Breast epithelium (tissue), 4 donors: ENCODE measurements at places on chromosomes 5 and 9.
A peak's percentile ranks its signal among the peaks of the same experiment; 100 is the strongest.

- DNase-seq = no peak
- H3K4me1 ChIP-seq = no peaks in the 10 kb centered on the region
- no peaks in the 10 kb centered on the region for H3K27me3 ChIP-seq
- H3K27ac ChIP-seq = no peak overlapping the region
- no peak overlapping the region for H3K4me3 ChIP-seq
These were observed 78.5 kb upstream of the CACNA1B start for GRCh38 chr9:137798901-137799629.

DNA sequence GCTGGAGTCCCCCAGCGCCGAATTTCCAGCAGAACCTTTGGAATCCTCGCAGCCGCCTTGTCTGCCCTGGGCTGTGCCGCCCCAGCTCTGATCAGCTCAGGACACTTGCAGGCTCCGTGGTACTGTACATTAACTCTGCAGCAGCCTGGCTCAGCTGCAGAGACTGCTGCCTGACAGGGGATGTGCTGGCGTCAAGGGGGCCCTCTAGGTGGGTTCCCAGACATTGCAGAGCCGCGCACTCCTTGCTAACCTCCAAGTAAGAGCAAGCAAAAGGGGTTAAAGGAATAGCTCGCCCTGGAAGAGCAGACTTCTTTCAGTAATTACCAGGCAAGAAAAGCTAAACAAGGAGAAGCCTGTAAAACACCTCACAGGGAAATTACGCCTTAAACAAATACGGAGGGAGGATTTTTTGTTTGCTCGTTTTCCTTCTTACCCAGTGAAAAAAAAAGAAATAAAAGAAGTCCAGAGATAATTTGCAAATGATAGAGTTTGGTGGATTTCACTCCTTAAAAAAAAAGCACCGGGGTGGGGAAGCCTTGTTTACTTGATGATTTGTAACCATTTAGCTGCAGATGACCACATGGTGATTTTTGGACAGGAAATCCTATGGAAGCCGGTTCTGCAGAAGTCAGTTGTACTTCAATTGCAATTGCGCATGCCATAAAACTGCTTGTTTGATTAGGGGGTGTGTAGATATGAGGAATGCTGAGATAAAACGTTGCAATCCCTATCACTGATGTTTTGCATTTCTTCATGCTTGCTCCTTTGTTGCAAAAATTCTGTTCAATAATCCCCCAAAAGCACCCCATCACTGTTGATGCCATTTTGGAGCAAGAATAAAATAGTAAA is 305.8 kb downstream of the PDE4D start:
- H3K36me3 ChIP-seq = no peaks in the 10 kb centered on the region
- no peak overlapping the region for H3K27ac ChIP-seq
- no peak for DNase-seq
- no peaks in the 10 kb centered on the region for H3K27me3 ChIP-seq
- H3K4me3 ChIP-seq = peak overlapping the region; percentile 32

GRCh38 chr5:6783787-6784186 is 70.6 kb downstream of the TENT4A start:
- no peak for DNase-seq
- H3K27me3 ChIP-seq = no peaks in the 10 kb centered on the region

DNA sequence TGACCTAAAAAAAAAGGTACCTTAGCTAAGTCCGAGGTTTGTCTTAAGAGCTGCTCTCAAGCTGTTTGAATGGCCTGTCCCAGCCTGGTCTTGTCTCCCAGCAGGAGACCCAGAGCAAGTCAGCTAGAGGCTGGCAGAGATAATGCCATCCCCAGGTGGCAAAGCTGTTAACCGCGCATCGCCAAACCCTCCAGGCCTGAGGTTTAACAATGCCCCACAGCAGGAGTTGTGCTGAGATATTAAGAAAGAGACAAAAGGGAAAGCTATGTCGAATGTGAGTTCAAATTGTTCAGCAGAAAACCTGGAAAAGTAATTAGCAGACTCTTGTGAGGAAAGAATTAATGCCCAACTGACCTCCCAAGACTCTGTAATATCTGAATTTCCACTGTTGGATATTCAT is 187.1 kb downstream of the FSTL4 start:
- H3K27ac ChIP-seq = no peak overlapping the region
- DNase-seq = no peak
- H3K4me1 ChIP-seq = no peaks in the 10 kb centered on the region
- H3K4me3 ChIP-seq = no peak overlapping the region
- no peaks in the 10 kb centered on the region for H3K36me3 ChIP-seq
- H3K27me3 ChIP-seq = no peaks in the 10 kb centered on the region
